ENCODE measurements at places on chromosomes 12 and 14.

- no peak for ATAC-seq
Observed at GRCh38 chr12:2649201-2650030, 145.4 kb upstream of the FKBP4 start.

GRCh38 chr12:49089821-49090773 is 4.5 kb downstream of the DHH start:
- no peak for ATAC-seq

GRCh38 chr12:90515199-90516175 is 439.5 kb downstream of the CCER1 start:
- ATAC-seq, result no peak

DNA sequence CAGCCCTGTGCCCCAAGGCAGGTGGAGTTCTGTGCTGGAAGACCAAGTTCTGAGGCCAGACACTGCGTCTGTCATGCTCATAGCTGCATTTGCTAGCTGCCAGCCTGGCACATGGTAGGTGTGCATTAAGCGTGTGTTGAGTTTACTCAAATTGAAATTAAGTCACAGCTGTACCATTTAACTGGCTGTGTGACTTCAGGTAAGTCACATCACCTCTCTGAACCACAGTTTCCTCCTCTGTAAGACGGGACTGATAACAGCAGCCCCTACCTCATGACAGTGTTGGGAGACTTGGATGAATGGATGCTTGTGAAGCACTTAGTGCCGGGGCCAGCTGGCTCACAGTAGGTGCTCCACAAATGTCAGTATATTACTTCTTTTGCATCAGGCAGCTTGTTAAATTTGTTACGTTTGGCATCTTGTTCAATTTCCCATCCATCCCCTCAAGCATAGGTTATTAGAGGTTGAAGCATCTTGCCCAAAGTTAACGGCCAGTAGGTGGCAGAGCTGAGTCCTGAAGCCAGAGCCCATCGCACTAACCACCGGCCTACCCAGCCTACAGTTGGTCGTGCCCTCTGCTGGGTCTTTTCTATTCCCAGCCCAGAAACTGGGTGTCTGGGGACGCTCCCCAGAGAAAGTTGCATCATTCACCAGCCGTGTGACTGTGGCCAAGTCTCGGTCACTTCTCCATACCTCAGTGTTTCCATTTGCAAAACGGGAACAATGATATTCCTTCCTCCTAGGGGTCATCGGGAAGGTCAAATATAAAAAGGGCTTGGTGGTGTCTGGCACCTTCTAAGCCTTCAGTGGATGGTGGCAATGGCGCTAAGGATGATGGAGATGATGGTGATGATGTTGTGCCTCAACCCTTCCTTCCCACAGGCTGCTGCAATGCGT is 4.5 kb downstream of the DAO start:
- ATAC-seq, result no peak

DNA sequence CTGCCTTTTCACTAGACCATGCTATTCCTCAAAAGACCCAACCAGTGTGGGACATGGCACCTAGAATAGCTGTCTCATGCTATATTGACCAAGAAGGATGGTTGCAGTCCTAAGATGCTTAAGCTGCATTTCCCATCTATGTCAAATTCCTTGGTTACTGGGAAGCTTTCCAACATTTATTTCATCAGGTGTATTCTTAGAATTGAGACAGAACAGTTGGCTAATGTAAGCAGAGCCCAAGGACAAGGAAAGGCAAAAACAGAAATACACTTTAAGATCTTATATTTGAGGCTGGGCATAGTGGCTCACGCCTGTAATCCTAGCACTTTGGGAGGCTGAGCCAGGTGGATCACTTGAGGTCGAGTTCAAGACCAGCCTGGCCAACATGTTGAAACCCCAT is 24.7 kb downstream of the ARG2 start:
- ATAC-seq, result peak; percentile 36

DNA sequence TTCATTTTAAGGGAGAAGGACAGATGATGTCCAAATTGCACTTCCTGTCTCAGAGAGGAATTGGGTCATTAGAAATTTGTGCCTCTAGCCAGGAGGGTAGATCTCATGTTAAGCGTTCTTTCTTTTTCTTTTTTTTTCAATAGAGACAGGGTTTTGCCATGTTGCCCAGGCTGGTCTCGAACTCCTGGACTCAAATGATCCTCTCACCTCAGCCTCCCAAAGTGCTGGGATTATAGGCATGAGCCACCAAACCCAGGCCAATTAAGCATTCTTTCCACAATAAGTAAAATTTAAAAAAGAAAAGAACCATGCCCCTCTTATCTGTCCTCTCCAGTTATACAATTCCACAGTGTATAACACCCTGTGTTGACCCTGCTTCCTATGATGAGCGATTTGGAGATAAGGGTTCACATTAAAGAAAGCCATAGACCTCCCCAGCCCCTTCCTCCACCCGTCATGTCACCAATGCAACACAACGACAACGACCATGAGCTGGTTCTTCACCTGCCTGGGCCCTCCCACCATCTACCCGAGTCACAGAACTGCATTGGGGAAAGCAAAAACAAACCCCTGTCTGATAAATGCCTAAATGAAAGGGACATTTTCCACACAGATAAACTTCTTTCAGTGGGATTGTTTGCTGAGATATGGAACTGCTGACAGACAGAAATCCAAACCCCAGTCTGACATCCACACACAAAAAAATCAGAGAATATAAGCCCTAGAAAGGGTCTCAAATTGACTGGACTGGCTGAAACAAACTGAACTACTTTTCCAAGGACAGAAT is 37.3 kb downstream of the SSH1 start:
- ATAC-seq, result no peak

GRCh38 chr14:85010186-85010585 is 519.8 kb upstream of the FLRT2 start:
- ATAC-seq, result no peak

DNA sequence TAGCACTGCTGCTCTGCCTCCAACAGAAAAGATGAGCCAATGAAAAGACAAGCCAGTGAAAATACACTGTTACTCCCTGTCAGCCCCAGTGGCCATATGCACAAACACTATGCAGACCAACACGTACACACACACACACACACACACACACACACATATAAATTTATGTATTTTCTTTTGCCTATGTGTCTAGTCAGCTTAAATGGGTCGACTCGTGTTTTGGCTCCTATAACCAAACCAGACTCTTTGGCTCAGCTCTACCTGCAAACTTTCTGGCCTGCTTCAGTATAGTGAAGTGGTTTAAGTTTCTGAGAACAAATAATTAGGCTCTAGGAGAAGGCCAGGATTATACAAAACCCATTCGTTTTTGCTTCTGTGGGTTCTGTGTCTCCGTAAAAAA is 30.3 kb upstream of the PMCH start:
- ATAC-seq, result no peak

DNA sequence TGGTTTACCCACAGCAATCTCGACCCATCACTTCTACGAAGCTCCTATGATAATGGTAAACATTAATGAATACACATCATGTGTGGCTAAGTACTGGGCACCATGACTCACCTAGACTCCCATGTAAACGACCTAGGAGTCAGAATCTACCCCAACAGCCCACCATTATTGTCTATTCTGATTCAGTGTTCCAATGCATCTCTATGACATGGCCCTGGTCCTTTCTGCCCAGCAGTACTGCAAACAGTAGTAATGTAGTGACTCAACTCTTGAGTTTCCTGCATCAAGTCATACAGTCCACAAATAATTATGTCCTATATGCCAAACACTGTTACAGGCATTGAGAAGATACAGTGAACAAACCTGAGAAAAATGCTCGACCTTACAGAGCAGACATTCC is 14.6 kb downstream of the GTF2A1 start:
- no peak for ATAC-seq
